ENCODE measurements at places on chromosomes 1 and 21. TPM values are rescaled to one million over a fixed set of nuclear protein-coding genes. Genes with fewer than 3 reads are reported as not detected.

- no peak for DNase-seq
Measured at GRCh38 chr21:25925936-25926335, 191.2 kb downstream of the GABPA start.

The NBPF6 gene
- total RNA-seq = not detected

The HFM1 gene
- total RNA-seq = 56.5 TPM

DNA sequence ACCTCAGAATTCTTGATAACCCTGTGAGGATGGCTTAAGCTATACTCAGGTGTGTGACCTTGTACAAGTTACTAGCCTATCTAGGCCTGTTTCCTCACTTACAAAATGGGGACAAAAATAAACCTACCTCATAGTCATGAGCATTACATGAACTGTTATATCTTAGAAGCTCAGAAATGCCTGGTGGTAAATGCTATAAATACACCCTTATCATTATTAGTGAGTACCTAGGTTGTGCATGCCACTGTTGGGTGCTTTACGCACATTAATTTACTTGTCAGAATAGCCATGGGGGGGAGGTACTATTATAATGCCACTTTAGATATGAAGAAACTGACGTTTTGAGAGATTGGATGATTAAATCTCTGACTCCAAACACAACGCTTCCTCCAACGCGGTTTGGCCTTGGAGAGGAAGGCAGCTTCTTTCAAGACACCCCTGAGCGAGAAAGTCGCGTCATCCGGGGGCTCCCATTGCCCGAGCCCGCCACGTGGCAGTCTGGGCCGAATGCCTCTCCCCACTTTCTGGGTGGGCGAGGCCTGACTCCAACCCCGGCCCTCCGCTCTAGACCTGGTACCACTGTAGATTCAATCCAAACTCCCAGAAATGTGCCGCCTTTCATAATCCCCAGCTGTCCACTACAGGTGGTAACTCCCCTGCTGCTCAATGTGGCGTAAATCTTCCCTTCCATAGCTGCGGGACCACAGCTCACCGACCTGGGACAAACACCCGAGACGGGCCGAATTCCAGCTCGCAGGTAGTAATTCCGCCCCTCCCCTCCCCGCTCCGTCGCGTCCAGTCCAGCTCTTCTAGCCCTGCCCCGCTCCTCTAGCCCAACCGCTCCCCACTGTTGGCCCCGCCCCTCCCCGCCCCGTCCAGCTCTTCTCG, 771 bp upstream of the RAD54L start:
- DNase-seq = no peak

The COL16A1 gene
- total RNA-seq = 5.8 TPM

DNA sequence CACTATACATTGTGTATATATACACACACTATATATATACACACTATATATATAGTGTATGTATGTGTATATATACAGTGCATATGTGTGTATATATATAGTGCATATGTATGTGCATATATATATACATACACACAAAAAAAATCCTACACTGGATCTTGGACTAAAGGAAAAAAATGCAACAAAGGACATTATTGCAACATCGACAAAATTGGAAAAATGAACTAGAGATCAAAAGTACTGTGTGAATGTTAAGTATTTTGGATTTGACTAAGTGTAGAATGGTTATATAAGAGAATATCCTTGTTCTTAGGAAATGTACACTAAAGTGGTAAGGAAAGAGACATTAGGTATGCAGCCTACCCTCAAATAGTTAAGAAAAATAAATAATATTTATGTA, 36.5 kb downstream of the SMYD3 start:
- no peak for DNase-seq

All from occipital lobe (tissue), 3 donors.